Memory B cell (primary cell): ENCODE measurements at places on chromosomes 7 and 10.

DNA sequence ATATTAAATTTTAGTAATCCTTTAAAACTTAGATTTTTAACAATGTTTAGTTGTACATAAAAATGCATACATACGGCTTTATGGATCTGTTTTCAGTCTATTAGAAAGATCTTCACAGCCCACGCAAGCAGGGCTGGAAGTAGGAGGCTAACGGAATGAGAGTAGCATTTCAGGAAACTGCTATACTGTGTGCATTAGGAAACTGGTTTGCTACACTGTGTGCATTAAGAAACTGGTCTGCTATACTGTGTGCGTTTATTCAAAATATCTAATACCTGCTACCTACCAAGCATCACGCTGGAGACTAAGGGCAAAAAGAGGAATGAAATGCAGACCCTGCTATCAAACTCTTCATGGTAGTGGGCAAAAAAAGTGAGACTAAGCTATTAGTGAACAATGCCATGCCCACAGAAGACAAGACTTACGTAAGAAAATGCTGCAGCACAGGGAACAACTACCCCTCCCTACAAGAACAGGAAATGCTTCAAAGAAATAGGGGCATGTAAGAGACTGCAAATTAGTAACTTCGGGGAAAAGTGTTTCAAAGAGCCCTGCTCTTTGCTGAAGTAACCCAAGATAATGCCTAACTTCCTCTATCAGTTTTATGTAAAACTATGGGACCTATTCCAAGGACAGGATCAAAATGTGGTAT lies 11.3 kb downstream of the RAB11FIP2 start:
- DNase-seq, result no peak

DNA sequence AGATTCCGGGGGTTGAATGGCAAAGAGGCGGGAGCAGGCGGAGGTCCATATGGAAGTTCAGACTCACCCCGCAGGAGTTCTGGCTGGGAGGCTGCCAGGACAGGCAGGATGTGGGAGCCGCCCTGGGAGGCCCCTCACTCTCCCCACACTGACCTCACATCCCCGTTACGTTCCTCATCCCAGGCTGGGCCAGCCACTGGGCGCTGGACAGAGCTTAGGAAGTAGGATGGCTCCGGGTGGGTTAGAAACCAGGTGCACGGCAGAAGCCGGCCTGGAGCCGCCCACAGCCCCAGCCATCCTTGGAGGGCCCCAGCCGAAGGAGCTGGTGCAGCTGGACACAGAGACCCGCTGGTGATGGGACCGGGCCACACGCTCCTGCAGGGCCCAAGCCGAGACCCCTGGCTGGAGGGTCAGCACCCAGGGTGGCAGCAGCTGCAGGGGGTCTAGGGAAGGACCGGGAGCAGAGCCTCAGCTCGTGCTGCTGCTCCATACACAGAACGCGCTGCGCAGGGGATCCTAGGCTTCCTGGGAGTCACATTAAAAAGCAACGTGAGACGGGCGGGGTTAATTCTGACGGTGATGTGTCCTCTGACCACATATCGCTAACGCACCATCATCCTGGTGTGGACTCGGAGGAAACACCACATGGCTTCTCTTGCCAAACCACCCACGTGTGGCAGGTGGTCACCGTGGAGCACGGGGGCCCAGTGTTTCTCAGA lies 98.6 kb upstream of the DIP2C start:
- DNase-seq, result no peak

- DNase-seq, result no peak
Observed at GRCh38 chr7:135522509-135522908, 12.6 kb upstream of the CNOT4 start.

DNA sequence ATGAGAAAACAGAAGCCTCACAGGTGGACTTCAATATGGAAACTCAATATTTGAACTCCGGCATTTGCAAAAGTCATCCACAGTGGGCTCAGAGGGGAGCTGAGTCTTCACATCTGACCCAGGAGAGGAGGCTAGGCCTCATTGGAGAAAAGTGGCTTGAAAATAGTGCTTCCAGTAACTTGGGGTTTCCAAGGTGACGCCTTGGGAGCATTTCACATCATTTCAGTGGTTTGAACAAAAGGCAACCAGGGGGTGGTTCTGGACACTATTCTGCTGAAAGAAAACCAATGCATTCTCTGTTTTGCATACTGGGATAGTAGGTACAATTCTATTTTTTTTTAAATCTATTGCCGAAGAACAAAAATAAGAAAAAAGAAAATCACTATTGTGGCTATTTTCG lies 599.2 kb upstream of the POM121L12 start:
- no peak for DNase-seq

DNA sequence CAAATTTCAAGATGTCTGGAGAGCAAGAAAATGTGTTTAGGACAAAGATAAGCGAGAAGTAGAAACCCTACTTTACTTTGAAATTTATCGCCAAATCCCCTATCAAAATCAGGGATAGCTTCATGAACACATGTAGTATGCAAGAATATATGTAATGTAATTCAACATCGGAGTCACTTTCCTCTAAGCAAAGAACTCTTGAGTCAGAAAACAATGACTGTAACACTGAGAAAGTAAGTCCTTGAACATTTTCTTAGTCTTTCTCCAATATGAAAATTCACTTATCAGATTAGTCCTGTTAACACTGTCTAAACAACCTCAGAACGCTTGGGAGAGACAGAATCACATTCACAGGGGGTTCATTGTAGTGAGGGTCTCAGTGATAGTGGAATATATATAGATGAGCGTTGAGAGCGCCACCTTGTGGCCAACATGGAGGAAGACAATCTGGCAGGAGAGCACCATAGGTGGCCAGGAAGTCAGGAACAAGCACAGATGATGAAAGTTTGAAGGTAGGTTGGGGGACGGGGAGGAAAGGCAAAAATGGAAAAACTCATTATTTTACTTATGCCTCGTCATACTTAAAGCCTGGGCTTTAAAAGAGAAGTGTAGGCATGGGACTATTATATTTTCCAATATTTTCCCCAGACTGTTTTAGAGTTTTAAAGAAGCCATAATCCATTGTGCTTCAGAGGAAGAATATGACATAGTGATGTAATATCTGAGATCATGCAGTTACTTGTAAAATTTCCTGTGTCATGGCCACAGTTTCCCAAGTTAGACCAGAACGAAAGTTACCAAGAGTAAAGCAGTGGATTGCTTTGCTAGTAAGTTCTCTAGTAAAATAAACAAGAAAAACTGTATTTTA lies 115.5 kb upstream of the GNAI1 start:
- DNase-seq, result no peak

DNA sequence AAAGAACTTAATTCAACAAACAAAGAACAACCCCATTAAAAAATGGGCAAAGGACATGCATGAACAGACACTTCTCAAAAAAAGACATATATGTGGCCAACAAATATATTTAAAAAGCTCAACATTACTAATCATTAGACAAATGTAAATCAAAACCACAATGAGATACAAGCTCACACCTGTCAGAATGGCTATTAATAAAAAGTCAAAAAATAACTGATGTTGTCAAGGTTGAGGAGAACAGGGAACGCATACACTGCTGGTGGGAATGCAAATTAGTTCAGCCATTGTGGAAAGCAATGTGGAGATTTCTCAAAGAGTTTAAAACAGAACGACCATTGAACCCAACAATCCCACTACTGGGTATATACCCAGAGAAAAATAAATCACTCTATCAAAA lies 19.1 kb downstream of the ZFAND4 start:
- DNase-seq, result no peak

DNA sequence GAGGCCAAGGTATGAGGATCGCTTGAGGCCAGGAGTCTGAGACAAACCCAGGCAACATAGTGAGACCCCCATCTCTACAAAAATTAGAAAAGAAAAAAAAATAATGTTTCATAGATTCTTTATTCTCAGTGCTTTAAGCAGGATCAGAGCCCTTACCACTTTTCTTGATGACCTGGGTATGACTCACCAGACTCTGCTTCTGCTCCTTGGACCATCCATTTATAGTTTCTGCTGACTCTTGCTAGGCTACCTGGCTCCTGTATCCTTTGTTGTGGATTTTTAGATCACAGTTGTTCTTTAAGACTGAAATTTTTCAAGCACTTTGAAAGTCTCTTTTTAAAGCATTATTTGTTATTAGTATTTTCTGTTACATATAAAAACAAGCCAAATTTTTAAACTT lies 411.1 kb downstream of the GFRA1 start:
- no peak for DNase-seq

GRCh38 chr10:3470191-3470590 lies 297.6 kb upstream of the PITRM1 start:
- no peak for DNase-seq

DNA sequence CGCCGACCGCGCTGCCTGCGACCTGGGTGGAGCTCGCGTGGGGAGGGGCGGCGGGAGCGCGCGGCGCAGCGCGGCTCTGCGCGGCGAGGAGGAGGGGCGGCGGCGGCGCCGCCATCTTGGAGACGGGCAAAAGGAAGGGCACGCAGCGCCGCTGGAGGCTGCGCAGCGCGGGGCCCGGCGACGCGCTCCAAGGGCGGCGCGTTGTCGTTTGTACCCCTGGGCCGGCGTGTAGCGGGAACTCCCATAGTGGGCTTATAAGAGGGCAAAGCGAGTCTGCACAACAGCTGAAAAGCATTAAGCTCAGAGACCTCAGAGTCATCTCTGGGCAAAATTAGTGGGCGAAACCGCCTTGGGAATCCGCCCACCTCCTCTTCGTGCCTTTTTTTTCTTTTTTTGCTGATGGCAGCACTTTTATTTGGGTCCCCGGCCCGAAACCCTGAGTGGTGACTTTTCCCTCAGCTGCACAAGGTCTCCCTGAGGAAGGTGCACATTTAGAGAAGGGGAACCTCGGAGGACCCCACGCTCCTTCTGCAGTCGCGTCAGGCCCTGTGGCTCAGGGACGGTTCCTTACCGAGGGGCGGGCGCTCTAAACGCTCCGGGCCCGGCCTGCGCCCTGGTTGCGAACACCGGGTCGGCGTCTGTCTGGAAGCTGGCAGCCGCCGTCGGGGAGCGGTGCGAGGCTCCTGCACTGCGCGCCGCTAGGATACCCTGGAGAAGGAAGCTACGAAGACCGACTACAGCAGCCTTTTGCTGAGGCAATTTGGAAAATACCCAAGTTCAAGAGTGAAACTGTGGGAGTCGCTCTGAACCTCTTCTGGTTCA lies 428 bp upstream of the MCMBP start:
- peak; percentile 83 for DNase-seq

- DNase-seq, result no peak
Observed at GRCh38 chr10:50470798-50471582, 152.8 kb downstream of the SGMS1 start.

DNA sequence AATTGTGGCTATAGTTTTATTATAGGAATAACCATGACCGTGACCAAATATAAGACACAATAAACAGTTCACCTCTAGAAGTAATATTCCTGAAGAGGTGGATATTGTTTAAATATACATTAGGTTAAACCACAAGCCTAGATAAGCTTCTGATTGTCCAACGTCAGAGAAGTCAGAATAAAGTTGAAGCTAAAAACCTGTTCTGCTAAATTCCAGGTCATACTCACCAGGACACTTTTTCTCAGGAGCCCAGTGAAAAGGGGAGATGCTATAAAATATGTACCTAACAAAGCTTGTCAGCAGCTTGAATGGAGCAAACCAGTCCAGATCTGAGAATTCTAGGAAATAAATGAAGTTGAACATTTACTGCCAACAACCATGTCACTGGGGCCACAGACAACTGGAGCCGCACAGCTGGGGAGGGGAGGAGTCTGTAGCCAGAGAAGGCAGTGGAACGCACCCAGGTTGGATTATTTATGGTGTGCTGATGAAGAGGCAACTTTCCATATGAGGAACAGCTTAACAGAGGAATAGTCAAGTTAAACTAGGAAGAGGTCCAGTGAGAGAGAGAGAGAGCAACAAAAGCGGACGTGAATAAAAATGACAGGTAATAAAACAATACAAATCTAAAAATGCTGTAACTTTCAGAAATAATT lies 191.1 kb downstream of the ZNF438 start:
- DNase-seq, result no peak

GRCh38 chr7:114627231-114627630 lies 212.6 kb downstream of the FOXP2 start:
- DNase-seq, result no peak

- no peak for DNase-seq
Observed at GRCh38 chr7:115682507-115682906, 348.1 kb downstream of the TFEC start.

DNA sequence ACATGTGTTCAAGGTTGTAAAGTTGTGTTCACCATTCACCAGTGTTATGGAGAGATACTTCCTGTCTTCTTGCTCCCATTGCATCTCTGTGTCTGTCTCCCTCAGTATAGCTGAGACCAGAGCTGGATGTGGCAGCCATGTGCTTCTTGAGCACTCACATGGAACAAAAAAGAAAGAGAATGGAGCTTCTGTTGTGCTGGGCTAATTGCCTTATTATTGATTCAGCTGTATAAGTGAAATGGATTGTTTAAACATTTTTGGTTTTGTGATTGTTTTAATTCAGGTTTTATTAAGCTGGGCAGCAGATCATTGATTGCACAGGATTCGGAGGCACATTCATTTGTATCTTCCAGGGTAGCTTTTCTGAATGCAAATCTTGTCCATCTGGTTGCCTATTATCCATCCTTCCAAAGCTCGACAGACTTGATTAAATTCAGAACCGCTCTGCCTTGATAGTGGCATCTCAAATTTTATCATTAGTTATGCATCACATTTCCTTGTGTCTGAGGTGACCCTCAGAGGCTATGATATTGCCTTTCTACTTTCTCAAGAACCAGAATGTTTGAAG lies 119.9 kb downstream of the CCNY start:
- no peak for DNase-seq

DNA sequence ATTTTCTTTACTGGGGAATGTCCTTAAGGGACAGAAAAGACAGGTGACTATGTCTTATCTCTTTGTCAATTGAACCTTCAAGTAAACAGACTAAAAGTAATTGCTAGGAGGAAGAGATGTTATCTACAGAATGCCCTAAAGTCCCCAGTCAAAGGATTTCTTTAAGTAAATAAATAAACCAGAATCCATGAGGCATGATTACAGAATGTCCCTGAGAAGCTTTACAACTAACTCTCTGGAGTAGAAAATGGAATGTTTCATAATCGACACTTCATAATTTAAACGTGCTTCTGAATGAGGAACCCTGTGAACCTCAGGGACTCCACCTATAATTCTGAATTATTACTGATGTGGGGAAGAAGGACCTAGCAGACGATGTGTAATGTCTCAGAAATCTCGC lies 187.9 kb upstream of the IMMP2L start:
- DNase-seq, result no peak
